ENCODE measurements at places on chromosomes 7 and 10.

DNA sequence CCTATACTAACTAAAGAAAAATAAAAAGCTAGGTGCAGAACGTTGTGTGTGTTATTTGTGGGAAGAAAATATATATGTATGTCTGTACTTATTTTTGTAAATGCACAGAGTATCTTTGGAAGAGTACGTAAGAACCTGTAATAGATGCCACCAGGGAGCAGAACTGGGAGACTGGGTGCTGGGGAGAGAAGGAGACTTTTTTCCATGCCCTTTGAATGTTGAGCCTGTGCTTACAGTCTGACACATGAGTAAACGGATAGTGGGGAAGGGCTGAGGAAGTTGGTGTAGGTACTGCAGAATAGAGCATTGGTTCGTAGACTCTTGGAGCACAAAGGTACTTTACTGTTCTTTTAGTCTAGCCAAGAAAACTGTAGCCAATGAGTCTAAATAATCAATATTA, 1.3 kb upstream of the SCRN1 start:
- no peak for DNase-seq

- no peak for DNase-seq
Measured at GRCh38 chr7:5766321-5766761, 15.1 kb downstream of the RNF216 start.

DNA sequence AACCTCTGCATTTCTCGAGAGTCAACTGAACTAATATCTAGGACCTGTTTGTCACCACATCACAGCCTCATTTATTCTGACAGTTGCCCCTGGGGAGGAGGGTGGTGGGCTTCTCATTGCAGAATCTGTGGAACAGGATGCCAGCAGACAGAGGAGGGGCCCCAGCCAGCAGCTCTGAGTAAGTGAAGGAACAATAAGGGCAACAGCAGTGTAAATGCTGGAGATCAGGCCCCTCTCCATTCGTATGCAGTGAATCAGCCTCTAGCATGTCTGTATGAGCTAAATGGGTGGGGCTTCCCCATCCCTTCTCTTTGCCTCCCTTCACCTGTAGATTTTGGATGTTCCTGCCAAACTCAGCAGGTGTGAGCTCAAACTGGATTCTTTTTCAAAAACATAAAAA, 7.7 kb upstream of the CPVL start:
- no peak for DNase-seq

- DNase-seq = peak; percentile 54
Measured at GRCh38 chr7:23299770-23300300, 696 bp downstream of the MALSU1 start.

DNA sequence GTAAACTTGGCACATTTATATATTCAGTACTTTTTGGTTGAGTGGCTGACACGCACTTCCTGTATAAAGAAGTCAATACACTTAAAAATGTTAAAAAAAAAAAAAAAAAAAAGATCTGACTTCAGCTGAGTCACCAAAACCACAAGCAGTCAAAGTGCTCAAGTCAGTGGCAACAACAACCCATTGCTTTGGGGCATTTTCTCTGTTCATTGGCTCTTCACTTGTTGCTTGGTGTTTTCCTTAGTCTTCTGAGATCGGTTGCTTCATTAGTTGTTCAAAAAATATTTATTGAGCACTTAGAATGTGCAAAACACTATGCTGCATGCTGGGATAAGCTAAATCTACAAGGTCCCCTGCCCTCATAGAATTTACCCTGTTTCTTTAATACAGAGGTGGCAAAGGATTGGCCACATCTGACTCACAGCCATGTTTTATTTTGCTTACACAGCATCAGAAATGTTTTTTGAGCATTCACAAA, 63.7 kb downstream of the ZNRF2 start:
- DNase-seq = peak; percentile 94

- DNase-seq = no peak
Measured at GRCh38 chr10:23065181-23065948, 30.0 kb upstream of the MSRB2 start.

DNA sequence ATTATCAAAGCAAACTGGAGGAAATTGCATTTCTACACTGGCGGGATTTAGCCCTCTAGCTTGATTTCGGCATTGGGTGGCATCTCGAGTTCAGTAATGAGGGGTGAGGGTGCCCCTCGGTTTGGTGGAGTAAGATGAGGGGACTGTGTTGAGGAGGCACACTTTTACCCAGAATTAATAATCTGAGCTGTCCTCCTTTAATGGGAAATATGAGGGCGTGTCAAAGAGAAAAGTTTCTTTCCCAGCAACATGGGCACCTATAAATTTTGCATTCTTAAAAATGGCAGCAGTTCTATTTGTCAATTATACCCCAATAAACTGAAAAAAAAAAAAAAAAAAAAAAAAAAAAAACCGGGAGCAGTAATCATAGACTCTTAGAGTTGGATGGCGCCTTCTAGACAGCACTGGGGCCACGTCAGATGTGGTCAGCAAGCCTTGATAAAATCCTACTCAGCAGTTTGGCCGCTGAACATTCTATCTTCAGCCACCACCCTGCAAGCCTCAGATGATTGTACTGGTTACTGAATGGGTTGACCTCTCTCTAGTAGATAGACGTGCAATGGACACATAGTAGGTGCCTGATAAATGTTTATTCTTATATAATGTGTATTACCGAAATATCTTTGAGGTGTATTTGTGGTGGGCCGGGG, 931 bp downstream of the PAPSS2 start:
- peak; percentile 88 for DNase-seq

- DNase-seq = no peak
Measured at GRCh38 chr10:100791369-100792058, 46.1 kb downstream of the PAX2 start.

GRCh38 chr7:82678259-82678658, 234.7 kb upstream of the CACNA2D1 start:
- no peak for DNase-seq

- DNase-seq = peak; percentile 42
Measured at GRCh38 chr10:24929056-24929544, 23.3 kb downstream of the PRTFDC1 start.

GRCh38 chr10:114256008-114256765, 17.1 kb downstream of the VWA2 start:
- DNase-seq = no peak

GRCh38 chr10:132606031-132606491, 68.5 kb downstream of the INPP5A start:
- DNase-seq = no peak

GRCh38 chr10:116899626-116900025, 50.3 kb downstream of the ENO4 start:
- DNase-seq = no peak

DNA sequence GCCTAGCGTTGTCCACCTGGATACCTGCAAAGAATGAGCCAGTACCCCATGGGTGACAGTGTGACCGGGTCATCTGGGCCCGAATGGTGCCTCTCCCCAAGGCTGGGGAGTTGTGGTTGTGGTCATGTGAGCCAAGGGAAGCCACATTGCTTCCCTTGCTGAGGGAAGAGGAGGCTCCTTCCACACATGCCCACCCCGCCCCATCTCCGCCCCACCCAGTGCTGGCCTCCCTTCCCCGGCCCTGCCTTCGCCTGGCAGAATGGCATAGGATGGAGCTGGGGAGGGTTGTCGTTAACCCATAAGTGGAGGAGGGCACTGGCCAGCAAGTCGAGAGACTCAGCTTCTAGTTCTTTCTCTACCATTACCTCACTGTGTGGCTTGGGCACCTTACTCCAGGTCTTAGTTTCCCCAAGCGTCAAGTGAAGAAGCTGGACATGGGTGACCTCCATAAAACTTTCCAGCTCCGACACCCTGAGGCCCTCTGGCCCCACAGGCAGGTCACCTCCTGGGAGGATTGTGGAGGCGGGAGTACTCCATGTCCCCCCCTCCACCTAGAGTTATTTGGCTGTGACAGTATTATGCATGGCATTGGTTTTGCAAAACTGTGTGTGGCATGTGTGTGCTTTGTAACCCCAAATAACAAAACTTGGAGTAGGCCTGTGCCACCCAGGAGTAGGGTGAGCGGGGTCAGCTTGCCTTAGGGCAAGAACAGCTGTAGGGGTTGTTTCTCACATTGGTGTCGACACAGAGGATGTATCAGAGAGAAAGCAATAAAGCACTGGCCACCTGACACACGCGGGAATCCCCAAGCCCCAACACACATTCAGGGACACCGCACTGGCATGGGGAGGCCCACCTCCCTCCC, 90.5 kb upstream of the MACROH2A2 start:
- DNase-seq = peak; percentile 41

GRCh38 chr10:18402853-18403252, 248.5 kb downstream of the NSUN6 start:
- DNase-seq = no peak

DNA sequence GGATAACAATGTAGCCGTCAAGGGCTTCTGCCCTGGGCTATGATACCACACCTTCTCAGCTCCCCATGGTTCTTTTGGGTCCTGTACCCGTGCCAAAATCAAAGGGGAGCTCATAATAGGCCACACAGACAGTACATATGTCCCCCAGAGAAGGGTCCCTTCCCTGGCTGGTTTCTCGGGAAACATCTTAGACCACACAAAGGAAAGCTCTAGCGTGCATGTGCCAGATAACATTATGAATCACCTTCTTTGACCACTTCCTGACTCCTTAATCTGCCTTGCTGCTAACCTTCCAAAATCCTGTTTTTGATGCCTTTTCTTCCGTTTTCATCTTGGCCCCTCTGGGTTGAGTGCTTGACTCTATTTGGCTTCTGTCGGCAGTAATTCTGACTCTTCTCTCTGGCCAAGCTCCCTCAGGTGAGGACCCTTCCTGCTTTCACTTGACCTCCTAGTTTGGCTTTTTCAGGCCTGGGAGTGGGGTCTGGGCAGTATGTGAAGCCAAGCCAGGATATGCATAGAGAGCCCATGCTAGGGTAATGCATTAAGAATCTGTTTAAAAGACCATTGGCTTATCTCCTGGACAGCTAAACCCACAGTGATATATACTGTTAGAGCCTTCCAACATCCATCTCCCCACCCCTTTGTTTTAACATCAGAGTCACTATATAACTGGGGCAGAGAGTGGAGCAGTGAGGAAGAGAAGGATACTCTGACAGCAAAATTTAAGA, 84.8 kb downstream of the ANLN start:
- DNase-seq = peak; percentile 95

- peak; percentile 61 for DNase-seq
Measured at GRCh38 chr7:19397911-19398310, 252.7 kb upstream of the FERD3L start.

DNA sequence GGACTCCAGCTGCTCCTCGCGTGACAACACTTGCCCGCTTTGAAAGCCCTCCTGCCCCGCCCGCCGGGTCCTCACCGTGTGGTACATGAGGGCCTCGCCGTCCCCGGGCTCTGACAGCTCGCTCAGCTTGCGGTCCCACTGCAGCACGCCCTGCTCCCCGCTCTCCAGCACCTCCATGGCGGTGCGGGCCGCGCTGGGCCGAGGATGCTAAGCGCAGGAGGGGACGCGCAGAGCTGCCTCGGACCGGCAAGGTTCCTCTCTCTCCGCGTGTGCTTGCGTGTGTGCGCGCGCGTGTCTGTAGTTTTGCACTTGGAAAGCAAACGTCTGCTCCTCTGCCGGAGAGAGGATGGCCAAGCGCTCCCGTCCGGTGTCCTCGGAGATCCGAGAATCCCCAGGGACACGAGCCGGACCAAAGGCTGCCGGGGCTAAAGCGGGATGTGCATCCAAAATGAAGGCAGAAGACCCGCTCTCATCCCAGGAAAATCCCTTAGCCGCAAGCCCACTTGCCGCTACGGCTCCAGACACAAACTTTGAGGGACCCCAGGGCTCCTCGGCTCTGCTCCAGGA, at the start of gene CREB3L2:
Gene CREB3L2 (minus strand): TSS at position 558 of the 567 bp plus-strand sequence. CDS start 381 bp downstream, at position 177.
- peak; percentile 88 for DNase-seq

GRCh38 chr7:122363144-122363543, 58.6 kb upstream of the FEZF1 start:
- no peak for DNase-seq

DNA sequence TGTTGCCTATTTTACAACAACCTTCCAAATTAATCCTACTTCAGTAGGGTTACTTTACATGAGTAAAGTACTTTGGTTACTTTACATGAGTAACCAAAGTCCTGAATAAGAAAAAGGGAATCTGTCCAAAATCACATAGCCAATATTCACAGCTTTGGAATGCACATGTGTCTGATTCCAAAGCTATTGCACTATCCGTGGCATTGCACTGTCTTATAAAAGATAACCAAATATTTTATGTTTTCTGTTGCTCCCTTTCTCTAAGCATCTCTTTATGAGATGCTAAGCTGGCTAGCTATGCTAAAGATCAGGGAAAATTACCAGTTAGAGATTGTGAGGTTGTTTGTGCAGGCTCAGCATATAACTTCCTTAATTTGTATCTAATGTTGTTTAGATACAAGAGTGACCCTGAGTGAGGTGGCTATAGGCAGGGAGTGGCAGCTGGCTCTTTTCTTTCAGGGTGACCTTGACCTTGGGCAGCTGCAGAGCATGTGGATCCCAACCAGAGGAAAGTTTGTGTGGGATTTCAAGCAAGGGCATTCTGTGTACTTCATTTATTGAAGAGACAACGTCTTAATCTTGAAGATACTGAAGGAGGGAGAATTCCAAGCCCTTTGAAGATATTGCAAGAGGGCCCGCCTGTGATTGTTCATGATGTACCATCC, 366.1 kb upstream of the ANKRD30A start:
- DNase-seq = no peak

DNA sequence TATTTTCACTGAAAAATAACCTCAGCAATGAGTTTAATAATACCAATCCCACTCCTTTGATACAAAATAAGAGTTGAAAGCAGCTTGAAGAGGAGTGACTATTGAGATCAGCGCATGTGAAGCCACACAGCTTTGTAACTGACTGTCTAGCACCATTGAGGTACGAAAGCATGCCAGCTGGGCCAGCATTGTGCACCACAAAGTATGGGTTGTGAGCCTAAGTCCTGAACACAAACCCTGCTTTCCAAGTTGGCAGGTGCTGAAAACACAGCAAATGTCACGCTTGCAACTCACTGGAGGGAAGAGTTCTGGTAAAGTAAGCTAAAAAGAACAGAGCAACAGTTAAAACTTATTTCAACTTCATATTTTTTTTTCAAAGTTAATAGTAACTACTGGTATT, 4.0 kb upstream of the FAM53B start:
- no peak for DNase-seq

- no peak for DNase-seq
Measured at GRCh38 chr10:42583828-42584227, 54.5 kb downstream of the ZNF33B start.

DNA sequence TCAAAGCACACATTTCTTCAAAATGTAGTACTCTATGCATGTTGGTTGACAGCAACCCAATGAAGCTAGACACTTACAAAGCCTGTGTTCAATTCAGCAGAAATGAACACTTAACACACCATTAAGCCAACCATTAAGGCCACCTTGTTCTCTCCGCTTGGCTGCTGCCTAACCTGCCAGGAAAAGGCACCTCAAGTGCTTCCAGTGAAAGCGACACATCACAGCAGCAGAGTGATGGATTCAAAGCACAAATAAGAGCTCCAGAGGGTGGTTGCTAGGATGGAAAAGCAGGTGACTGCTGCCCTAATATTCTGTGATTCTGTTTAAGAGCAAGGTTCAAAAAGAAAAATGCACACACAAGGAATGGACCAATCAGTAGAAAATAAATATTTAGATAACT, 81.5 kb upstream of the GNAI1 start:
- DNase-seq = no peak

GRCh38 chr7:4836206-4836661, 25.6 kb downstream of the PAPOLB start:
- DNase-seq = no peak

- no peak for DNase-seq
Measured at GRCh38 chr7:414681-415560, 104.7 kb downstream of the PDGFA start.

GRCh38 chr7:23002698-23003097, 11.2 kb downstream of the HYCC1 start:
- no peak for DNase-seq

GRCh38 chr7:133978502-133979295, 148.4 kb upstream of the LRGUK start:
- DNase-seq = no peak

All from hematopoietic multipotent progenitor cell treated with erythropoietin and hydrocortisone succinate and interleukin-3 and kit ligand, for 4 days (in vitro differentiated cells).